ENCODE measurements at places on chromosomes 13 and 19.

GRCh38 chr13:50838031-50838430 lies 5.5 kb downstream of the DLEU7 start:
- DNase-seq: no peak

DNA sequence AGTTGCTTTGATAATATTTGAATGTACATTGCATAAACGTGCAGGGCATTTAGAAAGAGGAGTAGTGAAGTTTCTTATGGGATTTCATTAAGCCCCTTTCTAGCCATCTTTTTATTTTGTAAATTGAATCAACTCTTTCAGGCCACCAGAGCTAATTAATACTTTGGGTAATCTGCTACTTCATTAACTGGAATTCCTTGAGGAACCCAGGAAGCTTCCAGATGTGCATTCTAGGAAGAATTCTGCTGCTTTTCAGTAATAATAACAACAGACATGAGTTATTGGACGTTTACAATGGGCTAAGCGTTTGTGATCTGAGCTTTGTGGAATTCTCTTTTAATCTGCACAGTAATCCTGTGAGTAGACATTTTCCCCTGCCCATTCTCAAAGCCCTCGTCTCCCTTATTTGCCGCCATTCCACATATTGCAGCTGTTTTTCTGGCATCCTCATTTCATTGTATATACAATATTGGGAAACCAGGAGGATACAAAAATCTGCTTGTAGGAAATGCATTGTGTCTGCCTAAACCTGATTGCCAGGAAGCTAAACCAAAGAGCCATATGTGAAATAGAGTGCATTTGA lies 103.9 kb downstream of the HS6ST3 start:
- no peak for DNase-seq

- DNase-seq: no peak
Measured at GRCh38 chr19:39139305-39139874, 13.8 kb downstream of the PAK4 start.

DNA sequence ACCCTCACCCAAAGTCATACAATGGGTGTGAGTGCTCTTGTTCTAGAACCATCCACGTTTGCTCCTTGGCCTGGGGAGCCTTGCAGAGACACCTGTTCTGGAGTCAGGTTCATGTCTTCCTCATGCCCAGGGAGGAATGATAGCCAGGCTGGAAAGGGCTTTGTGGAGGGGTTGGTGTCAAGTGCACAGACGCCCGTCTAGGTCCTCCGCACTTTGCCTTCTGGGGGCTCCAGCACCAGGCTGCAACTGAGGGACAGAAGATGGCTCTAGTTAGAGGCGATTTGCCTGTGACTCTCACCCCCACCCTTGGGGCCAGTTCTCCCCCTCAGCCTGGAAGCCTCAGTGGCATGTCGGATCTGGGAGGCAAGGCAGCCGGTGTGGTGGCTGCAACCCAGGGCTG lies 47.2 kb upstream of the ZNF536 start:
- DNase-seq: no peak

GRCh38 chr13:84951128-84951527 lies 848.1 kb downstream of the SLITRK6 start:
- DNase-seq: no peak

GRCh38 chr13:106532111-106532929 lies 3.1 kb downstream of the EFNB2 start:
- DNase-seq: no peak

- no peak for DNase-seq
Measured at GRCh38 chr19:12244370-12244769, 50.3 kb downstream of the ZNF44 start.

GRCh38 chr13:52862358-52863206 lies 14.1 kb upstream of the PCDH8 start:
- no peak for DNase-seq

DNA sequence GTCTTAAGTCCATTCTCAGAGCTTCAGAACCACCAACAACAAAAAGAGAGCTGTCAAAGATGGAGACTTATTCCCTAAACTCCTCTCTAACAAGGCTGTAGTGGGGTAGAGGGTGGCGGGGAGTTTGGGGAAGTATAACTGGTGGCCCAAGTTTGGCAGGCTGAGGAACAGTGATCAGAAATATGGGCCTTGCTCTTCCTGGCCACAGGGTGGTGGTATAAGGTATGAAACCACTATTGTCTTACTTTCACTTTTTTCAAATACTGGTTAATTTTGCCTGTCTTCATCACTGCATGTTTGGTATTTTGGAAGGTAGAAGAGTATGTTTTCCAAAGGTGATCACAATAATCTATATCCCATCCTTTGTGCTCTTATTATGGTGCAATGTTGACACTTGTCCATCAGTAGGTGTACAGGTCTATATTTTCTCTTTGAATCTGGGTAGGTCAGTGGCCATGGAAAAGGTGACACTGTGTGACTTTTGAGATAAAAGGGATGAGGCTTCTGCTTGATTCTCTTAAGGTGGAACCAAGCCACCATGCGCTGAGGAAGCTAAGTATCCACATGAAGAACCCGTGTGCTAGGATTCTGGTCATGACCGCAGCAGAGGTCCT lies 23.2 kb upstream of the GPC5 start:
- no peak for DNase-seq

- DNase-seq: peak; percentile 100
Measured at GRCh38 chr19:55516878-55517620, 19.9 kb downstream of the SBK2 start.

GRCh38 chr13:28754698-28755545 lies 36.2 kb upstream of the SLC46A3 start:
- DNase-seq: no peak

DNA sequence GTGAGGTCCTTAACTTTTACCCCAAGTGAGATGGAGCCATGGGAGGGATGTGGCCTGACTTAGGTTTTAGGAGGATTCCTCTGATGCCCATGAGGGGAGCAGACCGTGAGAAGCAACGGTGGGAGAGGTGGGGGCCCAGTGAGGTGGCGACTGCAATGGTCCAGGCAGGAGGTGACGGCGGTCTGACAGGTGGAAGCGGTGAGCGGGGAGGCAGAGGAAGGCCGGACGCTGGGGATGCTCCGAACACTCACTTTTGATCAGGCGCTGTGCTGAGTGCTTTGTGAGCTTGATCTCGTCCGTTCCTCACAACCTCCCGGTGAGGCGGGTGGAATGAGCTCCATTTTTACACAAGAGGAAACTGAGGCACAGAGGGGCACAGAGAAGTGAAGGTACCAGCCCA lies 11.6 kb downstream of the NOVA2 start:
- no peak for DNase-seq

DNA sequence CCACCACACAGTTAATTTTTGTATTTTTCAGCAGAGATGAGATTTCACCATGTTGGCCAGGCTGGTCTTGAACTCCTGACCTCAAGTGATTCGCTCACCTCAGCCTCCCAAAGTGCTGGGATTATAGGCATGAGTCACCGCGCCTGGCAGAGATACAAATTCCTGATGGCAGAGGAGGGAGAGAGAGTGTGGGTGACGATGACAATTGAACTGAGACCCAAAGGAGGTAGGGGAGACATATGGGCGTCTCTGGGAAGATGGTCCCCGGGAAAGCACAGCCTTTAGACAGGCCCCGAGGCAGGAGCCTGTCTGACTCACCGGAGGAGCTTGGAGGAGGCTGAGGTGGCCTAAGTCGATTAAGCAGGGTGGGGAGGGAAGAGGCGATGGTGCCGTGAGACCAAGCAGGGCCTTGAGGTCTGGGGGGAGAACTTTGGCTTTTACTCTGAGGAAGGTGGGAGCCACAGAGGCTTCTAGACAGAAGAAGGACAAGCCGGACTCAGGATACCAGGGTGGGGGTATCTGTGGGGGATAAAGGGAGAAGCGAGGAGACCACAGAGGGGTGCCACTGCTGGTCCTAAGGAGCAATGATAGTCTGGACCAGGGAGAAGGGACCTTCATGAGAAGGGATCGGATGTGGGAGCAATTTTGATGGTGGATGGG lies 38.2 kb downstream of the ARRDC2 start:
- DNase-seq: no peak

GRCh38 chr13:65932587-65933239 lies 1297.4 kb downstream of the PCDH9 start:
- no peak for DNase-seq

- DNase-seq: no peak
Measured at GRCh38 chr13:48579165-48579918, 46.5 kb upstream of the RCBTB2 start.
